ENCODE measurements at places on chromosomes 4 and X. TPM values are rescaled to one million over a fixed set of nuclear protein-coding genes. Genes with fewer than 3 reads are reported as not detected.

DNA sequence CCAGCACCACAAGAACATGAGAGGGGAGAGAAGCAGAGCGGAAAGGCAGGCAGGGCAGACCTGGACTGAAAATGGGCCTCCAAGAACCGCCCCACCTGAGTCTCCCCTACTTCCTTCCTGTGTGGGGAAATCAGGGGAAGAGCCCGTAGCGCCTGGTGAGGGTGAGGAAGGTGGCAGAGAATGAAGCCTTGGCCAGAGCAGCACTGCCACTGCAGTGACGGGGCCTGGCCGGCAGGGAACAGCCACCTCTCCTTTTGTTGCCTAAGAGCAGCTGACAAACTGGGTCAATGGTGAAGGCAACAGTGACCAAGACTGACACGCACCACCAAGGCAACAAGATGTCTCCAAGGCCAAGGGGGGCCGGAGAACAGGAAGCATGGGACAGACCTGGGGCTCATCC lies 58.4 kb upstream of the CBR4 start:
- no peak for DNase-seq

DNA sequence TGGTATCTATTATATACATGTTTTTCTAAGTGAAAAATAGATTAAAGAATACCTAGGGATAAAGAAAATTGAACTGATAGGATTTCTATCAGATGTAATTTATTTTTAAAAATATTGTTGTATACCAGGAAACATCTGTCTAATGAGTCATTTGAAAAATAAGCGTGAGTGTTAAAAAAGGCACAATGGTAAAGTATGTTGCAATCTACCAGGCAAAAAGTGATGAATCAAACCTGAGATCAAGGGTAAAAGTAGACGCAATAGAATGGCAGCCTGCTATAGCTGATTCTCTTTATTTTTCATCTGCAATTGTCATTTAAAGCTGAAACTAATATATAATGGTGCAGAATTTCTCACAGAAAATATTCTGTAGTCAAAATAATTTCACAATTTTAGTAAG lies 1119.6 kb downstream of the PCDH18 start:
- no peak for DNase-seq

DNA sequence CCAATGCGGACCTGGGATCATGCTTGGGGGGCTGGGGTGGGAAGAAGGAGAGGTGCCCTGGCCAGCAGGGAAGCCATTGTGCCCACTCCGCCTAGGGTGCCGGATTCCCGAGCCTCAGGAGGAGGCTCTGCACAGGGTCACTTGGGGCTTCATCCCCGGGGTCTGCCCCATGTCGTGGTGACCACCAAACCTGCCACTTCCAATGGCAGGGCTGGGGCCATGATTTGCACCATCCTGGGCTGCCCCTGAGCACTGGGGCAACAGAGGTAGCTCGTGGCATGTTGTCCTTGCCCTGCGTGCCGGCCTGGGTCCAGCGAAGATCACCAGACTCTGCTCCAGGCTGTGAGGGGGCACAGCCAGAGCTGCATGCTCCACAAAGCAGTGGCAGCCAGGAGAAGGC lies 71.4 kb upstream of the DCAF12L2 start:
- no peak for DNase-seq

GRCh38 chr4:113675731-113676697 lies 85.5 kb downstream of the CAMK2D start:
- no peak for DNase-seq

DNA sequence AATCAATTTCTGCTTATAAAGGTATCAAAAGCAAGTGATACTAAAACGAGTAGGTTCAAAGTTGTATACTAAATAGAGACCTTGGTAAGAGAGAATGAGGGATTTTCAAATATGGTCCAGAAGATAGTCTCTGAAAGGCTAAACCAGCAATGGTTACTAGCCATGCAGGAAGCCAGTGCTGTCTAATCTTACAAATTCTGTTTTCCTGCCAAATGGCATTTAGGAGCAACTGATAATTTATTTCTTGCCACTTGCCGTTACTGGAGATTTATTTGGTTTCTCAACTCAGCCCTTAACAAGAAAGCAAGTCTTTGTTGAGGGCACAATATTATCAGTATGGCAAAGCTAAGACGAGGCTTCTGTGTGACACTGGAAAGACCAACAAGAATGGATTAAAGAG lies 47.2 kb downstream of the MAP7D3 start:
- DNase-seq, result no peak

DNA sequence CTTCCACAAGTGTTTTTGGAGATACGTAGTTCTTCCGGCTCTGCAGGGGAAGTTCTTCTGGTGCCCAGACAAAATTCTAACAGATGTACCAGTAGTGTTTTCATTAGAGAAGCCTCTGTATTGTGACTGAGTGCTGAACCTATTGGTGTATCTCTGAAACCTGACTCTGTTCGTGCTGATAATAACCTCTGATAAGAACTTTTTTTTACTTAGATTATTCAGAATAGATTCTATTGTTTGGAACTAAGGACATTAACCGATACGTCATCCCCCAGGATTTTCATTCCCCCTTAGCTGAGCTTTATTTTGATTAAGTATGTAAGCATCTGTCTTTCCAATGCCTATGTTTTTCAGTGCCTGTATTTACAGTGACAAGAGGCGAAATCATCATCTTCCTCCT lies 362.9 kb downstream of the PDGFC start:
- DNase-seq, result no peak

DNA sequence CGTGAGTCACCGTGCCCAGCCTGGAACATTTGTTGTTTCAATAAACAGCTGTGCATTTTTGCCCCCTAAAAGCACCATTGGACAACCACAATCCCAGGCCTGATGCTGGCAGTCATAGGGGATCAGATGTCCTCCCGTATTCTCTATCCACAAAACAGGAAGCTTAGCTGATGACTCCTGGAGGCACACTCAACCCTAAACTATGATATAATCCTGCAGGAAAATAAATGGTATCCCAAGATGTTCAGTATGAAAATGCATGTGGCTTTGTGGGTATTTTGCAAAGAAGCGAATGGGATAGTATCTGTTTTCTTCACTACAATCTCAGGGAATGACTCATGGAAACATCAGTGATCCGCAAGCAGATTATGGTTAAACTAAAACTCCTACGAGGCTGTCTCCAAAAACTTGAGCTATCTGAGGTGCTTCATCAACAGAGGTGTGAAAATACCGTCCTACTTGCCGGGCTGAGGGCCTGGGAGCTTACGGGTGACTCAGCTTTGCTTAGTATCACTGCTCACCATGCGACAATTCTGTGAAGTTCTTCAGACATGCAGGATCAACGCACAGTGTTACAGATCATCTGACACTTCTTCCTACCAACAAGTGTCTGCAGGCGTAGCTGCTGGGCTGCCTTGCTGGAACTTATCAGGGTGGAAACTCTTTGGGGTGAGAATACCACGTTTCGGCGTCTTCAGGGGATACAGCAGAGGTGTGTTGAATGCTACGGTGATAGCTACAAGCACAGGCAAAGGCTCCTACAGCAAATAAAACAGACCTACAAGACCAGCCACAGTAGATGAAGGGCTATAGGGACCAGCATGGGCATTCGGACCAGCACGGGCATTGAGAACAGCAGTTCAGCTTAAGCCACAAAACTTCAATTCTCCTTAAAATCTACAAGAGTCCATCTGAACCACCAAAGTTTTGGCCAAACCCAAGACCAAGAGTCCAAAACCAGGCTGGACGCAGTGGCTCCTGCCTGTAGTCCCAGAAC lies 148.5 kb downstream of the DHRSX start:
- peak; percentile 97 for DNase-seq

DNA sequence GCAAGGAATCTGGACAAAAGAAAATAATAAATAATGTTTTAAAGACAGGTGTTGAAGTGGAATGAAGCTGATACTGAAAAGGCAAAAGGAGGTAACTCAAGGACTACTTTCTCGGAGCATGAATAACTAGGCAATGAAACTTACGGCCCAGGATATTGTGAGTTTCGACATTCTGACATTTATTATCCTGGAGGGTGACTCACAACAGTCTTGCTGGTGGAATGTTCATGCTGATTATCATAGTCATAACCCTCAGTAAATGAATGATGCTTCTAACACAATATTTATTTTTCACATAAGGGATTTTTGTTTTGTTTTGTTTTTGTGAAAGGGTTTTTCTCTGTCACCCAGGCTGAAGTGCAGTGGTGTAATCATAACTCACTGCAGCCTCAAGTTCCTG lies 147.0 kb upstream of the HPGD start:
- peak; percentile 1 for DNase-seq

DNA sequence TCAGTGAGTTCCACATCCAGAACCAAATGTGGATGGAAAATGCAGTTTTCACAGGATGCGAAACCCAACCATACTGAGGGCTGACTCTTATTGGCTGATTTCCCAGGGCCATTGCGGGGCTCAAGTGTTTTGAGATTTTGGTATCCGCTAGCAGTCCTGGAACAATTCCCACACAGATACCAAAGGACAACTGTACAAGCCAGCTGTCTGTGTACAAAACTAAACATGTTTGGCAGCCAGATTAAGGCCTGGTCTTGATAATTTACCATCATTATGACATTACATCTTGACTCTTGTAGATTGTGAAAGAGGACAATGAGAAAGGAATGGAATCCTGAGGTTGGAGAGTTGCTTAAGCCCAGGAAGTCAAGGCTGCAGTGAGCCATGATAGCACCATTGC lies 121.9 kb downstream of the DKK2 start:
- DNase-seq, result no peak

DNA sequence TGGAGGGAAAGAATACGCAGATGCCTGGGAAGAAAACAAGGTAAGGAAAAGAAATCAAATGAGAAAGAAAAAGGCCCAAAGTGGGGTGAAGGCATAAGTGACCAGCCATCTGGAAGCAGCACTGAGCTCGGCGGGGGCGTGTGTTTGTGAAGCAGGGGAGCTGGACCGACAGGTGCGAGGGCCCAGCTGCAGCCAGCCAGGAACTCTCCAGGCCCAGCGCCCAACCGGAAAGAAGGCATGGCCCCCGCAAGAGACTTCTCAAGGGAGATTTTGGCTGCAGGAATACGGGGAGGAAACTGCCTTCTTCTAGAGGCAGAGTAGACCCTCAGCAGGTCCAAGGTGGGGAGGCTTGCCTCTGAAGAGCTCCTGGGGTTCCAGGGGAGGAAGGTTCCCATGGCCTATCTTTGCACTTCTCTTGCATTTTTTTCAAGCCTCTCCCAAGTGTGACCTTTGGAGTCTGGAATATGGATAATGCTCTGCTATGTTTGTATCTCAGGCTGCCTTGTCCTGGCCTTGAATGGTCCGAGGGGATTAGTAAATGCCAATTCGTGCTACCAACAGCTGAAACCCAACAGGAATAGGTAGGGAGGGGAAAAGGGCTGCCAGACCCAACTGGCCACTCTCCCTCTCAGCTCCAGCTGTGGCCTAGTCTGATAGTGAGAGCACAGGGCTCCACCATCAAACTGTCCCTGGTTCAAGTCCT lies 10.8 kb upstream of the CITED1 start:
- DNase-seq, result no peak

- DNase-seq, result no peak
These were observed 9.9 kb downstream of the CHIC2 start for GRCh38 chr4:54054501-54054900.

GRCh38 chrX:23786268-23786815 lies 3.4 kb downstream of the SAT1 start:
- no peak for DNase-seq

DNA sequence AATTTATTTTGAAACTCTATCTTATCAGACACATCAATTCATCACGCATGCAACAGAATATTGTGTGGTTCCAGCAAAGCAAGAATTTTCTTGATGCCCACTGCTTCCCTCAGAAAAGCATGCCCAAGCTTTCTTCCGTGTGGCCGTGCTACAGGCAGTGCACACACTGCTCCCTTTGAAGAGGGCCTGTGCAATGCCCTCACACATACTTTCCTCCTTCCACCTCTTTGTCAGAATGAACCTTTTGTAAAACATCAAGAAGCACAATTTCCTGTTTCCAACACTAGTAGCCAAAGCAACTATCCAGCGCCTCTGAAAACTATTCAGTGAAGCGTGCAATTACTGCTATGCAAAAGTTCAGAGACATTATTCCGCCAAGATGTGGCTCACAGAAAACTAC lies 201.7 kb downstream of the NLGN4X start:
- no peak for DNase-seq

- DNase-seq, result no peak
These were observed 82.5 kb downstream of the LCORL start for GRCh38 chr4:17939054-17939453.

GRCh38 chr4:125744891-125745364 lies 430.2 kb downstream of the FAT4 start:
- no peak for DNase-seq

DNA sequence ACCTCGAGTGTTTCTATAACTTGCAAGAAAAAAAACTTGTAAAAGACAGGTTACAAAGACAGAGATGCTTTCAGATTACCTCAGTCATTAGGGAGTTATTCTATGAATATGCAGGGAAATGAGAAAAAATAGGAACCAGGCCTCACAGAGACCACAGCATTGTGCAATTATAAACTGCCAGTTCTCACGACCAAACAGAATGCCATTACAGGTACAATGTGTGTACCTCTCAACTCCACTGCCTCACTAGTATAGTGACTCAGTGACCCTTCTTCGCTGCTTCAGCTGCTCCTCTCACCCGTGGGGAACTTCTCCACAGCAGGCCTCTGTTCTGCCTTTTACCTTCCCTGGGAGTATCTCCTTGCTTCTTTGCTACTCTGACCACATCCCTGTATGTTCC lies 2.3 kb upstream of the HTATSF1 start:
- no peak for DNase-seq

DNA sequence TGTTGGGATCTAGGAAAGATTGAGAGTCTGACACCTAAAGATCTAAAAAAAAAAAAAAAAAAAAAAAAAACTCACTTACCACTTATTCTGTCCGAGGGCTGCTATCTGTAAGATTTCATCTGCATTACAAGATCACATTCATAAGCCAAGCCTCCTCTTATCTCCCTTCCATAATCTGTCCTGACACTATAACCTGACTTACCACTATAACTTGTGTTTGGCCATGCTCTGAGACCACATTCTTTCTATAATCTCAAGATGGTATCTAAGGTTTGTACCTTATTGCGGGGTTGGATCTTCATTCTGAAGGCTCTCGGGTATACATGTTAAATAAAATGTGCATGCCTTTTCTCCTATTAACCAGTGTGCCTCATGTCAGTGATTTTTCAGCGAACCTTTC lies 144.4 kb downstream of the MAGEB17 start:
- DNase-seq, result no peak

Gene RNF212
- not detected for total RNA-seq

Gene KCNE5
- total RNA-seq, result 0.20 TPM

Gene UGT2B17
- total RNA-seq, result not detected

Gene CCDC160
- total RNA-seq, result not detected

Gene COQ2
- 22.5 TPM for total RNA-seq

Gene C4orf51
- not detected for total RNA-seq

Gene AMBN
- not detected for total RNA-seq

Gene PABPC5
- total RNA-seq, result 2.1 TPM

Gene TASL
- total RNA-seq, result not detected

Gene NAT8L
- total RNA-seq, result 0.10 TPM

Gene AFM
- 0.10 TPM for total RNA-seq

Gene GPRIN3
- total RNA-seq, result not detected

All from RPMI7951 (cell line).